ENCODE measurements at places on chromosomes 4 and X.
A peak's percentile ranks its signal among the peaks of the same experiment; 100 is the strongest.

GRCh38 chr4:87011340-87012034, 76.7 kb downstream of the AFF1 start:
- DNase-seq: no peak

GRCh38 chr4:82429728-82430192, 502 bp downstream of the HNRNPDL start:
- DNase-seq: no peak

GRCh38 chr4:72666910-72667309, 97.9 kb upstream of the ADAMTS3 start:
- DNase-seq: no peak

DNA sequence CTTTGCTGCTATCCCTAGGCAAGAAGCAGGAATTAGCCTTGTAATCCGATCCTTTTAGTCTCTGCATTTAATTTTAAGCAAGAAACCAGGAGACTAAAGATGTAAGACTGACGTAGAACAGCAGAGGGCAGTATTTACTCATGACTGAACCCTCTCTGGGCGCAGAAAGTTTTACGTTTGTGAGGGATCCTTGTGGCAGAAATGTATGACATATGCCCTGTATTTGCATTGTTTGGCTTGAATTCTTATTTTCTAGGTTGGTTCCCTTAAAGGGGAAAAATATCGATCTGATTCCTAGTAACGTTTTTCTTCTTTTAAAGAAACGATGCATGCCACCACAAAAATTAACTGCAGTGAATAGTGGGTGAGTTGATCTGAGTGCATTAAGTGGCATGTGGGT, 1.3 kb upstream of the FAT4 start:
- peak; percentile 59 for DNase-seq

GRCh38 chrX:115058276-115058675, 40.9 kb upstream of the IL13RA2 start:
- no peak for DNase-seq

DNA sequence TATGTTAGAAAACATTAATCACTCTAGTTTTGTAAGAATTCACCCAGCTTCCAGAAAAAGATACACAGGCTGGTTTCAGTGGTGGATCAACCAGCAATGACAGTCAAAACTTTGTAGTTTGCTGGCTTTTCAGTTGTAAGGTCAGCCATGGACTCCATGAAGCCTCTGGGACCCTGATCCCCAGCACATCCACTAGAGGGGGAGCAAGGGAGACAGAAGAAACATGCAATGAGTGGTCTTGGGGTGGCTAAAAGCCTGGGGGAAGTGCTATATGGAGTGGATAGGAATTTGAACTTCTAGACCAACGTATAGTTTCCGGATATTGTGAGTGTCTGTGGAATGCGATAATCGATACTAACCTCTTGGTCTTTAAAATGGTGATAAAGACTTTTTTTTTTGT, 72.7 kb downstream of the AFF2 start:
- DNase-seq: no peak

DNA sequence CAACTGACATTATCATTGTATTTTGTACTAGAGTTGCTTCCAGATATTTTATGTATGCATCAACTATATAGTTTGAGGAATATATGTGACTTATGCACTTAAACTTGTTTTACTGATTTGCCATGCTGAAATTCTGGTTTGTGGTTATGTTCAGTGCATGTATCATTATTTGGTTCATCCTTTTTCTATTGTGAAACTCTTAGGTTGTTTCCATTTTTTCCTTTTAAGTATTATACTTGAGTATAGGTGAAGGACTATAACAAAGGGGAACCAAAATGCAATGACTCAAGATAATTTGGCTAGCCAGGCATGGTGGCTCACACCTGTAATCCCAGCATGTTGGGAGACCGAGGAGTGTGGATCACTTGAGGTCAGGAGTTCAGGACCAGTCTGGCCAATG, 21.1 kb upstream of the EPGN start:
- DNase-seq: no peak

GRCh38 chr4:110635163-110635865, 12.4 kb upstream of the PITX2 start:
- no peak for DNase-seq

DNA sequence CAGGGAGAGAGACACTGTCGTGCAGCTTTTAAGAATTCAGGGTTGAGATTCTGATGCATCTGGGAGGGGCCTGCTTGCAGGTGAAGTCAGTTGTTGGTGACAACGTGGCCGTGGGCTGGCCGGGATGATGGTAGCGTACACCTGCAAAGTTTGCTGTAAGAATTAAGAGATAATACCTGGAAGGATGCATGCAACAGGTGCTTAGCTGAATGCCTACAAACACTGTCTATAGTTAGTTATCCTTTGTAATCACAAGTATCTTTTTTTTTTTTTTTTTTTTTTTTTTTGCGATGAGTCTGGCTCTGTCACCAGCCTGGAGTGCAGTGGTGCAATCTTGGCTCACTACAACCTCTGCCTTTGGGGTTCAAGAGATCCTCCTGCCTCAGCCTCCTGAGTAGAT, 259.6 kb downstream of the ASMT start:
- no peak for DNase-seq

GRCh38 chr4:184428787-184429186, 45.6 kb downstream of the IRF2 start:
- no peak for DNase-seq

GRCh38 chrX:96763608-96764007, 79.0 kb downstream of the DIAPH2 start:
- peak; percentile 4 for DNase-seq

Data from SK-N-SH (cell line).